EH (cell line): ENCODE measurements at places on chromosomes 4 and X.

DNA sequence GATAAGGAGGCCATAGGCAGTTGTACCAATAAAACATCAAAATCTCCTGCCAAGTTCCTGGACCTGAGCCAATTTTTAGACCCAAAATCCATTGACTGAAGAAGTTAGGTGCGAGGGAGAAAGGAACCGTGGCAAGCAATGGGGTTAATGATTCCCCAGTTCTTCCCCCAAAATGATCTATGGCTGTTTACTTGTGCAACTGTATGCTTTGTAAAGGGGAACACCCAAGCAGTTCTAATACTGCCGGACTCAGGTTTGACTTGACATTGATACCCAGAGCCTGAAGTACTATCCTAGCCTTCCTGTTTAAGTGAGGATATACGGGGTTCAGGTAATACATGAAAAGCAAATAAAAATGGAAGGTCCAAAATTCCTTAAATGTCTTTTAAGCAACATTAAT lies 6.7 kb upstream of the EIF4E start:
- DNase-seq = no peak

- no peak for DNase-seq
These were observed 216.5 kb downstream of the CBR4 start for GRCh38 chr4:168793542-168793941.

- DNase-seq = no peak
These were observed 442.7 kb upstream of the FRG1 start for GRCh38 chr4:189497996-189498395.

- peak; percentile 70 for DNase-seq
These were observed 2.5 kb downstream of the COQ2 start for GRCh38 chr4:83282049-83282535.

DNA sequence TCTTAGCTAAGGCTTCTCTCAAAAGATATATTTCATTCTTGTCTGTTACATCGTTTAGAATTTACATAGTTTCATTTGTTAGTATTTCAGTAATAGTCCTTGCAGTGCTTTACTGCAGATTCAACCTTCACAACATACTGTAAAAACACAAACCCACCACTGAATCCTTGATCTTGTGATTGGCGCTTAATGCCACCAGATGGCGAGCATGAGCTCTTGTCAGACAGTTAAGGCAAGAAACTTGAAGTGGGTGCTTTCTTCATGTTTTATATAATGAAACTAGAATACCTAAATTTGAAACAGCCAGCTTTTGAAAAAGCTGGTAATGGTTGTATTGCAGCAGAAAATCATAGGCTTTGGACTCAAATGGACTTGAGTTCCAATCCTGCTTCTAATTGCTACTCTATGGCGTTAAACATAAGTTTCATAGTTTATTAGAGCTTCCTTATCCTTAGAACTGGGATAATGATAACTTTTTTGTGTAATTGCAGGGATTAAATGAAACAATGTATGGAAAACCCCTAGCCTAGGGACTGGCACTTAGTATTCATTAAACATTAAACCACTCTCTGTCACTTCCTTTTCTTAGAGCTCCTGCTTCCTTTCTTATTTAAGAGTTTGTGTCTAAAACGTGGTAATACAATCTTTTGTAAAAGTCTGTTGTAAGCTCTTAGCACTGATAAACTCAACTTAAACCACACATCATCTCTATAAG lies 95.1 kb downstream of the USP9X start:
- DNase-seq = peak; percentile 62

DNA sequence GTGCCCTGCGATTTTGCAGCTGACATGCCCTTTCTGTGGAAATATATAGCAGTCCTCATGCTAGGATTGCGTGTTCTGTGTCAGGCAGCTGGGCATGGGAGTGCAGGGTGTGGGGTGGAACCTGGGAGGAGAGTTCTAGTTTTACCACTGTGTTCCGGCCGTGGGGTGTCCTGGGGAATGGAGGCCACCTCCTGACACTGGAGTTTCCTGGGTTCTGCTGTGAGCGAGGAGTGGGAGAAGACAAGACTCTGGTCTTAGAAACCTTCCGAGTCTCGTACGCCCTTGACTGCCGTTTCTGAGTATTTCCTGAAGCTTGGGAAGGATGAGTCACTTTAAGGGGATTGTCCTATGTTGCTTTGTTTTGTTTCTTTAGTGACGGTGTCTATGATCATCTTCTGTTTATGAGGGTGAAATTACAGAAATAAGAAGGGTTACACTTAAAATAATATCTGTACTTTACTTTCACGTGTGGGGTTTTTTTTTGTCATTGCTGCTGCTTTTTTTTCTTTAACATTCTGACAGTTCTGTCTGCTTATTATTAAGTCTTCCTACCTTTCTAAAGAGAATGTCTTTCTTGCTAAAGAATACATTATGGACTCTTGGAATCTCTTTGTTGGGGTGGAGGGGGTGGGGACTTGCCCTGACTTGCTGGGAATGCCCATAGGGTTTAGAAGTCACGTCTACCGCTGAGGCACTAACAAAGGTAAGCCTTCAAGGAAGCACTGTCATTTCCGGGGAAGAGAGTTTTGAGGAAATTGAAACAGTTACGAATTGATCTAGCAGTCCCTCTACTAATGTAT lies 19.1 kb downstream of the CD99 start:
- peak; percentile 88 for DNase-seq

DNA sequence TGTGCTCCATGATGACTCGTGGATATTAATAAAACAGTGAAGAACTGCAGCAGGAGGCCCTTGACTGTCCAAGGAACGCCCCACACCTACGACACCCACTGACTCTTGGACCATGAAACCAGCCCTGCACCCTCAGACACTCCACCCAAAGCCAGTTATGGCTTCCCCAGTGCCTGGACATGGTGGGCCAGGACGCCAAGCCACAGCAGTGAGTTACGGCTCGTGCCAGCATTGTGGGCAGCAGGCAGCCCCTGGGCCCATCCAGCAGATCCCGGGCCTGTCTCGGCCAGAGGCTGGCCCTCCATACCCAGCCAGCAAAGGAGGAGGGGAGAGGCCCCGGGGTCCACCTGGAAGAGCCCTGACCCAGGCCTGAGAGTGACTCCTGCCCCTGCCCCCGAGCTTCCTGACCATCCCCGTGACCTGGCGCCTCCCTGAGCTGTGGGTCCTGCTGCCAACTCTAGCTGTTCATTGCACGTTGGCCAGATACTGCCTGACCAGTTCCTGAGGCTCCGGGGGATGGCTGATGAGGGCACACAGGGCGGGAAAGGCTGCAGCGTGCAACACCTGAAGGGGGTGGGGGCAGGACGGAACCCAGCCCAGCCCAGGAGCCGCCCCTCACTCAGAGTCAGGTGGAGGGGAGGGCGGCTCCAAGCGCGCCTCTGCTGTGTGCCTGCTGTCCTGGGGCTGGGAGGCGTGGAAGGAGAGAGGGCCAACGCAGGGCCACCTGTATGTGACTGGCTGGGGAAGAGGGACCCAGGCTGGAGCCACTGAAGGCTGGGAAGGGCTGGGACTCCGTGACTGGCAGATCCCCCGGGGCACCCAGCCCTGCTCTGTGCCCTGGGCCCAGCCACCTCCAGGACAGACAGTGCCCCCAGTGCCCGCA lies 739 bp downstream of the SLC49A3 start:
- no peak for DNase-seq

- DNase-seq = peak; percentile 3
These were observed 15.0 kb upstream of the ENAM start for GRCh38 chr4:70613306-70614183.
